Breast epithelium (tissue), 4 donors: ENCODE measurements at places on chromosomes 13 and 19.

- DNase-seq = no peak
Measured at GRCh38 chr19:44905437-44906160, at the start of gene APOE. Gene APOE (plus strand): TSS chr19:44905796. CDS start chr19:44906625, 829 bp downstream.

DNA sequence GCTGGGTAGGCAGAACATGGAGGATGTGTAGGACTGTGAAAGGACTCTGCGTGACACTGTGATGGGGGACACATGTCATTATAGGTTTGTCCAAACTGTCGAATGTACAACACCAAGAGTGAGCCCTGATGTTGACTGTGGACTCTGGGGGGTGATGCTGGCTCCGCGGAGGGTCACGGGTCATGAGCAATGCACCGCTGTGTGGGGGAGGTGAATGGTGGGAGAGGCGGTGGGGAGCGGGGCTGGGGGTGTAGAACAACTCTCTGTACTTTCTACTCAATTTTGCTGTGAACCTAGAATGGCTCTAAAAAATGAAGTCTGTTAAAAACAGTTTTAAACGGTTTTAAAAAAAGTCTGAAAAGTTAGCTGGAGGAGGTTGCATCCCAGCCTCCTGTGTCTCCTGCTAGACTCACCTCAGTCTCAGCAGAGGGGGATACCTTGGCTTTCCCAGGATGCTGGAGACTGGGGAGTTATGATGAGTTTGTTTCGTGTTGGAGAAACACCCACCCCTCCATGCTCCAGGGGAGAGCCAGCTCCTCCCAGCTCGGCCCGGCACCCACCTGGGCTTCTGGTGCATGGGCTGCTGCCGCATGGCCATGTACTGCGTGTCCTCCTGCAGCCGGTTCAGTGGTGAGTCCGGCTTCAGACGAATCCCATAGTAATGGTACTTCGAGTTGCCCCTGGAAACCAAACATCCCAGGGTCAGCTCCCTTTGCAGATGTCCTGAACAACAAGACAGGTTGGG, 34.7 kb upstream of the RANBP3 start:
- DNase-seq = no peak

GRCh38 chr19:8148410-8149260, 757 bp downstream of the FBN3 start:
- no peak for DNase-seq

DNA sequence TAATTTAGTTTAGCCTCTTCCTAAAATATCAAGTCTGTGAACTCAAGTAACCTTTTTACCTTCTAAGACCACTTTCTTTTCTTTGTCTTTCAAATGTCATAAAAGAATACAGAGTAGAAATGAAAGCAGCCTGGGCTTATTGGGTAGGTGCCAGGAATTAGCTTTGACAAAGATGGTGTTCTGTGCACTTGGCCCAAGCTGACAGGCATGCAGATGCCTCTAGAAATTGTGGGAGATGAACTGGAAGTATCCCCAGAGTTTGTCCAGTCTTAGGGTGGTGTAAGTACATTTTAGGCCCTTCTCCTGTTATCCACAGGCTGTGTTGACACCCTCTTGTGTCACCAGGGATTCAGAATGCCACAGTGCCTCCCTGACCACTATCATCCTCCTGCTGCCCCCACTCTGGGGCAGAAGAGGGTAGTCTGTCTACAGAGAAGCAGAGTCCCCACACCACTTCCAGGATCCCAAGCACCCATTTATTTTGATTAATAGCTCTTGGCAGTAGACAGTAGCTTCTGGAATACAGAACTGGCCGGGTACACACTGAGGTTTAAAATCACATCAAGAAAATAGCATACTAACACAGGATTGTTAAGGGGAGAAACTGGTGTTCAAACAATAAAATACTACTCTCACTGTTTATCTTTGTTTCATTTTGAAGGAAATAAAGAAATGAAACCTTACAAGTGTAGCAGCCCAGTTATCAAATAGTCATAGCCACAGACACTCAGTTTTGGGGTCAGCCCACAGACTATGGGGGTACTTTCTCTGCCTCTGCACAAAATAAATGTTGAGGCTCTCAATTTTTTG, 343.2 kb downstream of the KCNRG start:
- DNase-seq = no peak

GRCh38 chr19:47512948-47513319, 1.9 kb downstream of the NAPA start:
- DNase-seq = no peak

GRCh38 chr19:51550848-51551672, 19.6 kb upstream of the SIGLEC6 start:
- no peak for DNase-seq

DNA sequence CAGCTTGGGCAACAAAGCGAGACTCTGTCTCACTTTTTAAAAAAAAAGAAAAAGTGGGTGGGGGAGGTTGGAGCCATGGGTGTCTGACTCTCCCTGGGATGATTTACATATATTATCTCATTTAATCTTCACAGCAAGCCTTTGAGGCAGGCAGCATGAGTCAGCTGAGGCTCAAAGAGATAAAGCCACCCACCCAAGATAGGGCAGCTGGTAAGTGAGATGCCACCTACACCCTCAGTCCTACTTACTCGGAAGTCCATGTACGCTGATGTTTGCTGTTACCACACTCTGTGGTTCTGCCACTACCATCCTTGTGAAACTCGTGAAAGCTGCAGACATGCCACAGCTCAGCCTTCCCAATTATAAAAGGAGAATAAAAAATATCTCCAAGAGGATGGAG, 142.0 kb upstream of the TSHZ3 start:
- DNase-seq = no peak

DNA sequence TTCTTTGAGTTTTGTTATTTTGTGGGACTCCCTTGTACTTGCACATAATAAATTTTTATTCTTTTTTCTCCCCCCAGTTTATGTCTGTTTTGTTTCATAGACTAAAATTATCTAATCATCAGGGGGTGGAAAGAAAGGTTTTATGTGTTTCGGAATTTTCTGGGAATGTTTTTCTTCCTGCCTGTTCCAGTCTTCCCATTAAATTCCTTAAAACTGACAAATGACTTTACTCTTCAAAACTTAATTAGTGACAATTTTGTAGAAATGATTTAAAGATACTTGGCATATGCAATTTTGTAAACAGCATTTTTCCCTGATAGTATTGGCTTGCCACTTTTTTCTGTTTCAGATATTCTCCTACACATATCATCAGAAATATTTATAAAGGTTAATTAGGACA, 1813.4 kb downstream of the PCDH9 start:
- DNase-seq = no peak

DNA sequence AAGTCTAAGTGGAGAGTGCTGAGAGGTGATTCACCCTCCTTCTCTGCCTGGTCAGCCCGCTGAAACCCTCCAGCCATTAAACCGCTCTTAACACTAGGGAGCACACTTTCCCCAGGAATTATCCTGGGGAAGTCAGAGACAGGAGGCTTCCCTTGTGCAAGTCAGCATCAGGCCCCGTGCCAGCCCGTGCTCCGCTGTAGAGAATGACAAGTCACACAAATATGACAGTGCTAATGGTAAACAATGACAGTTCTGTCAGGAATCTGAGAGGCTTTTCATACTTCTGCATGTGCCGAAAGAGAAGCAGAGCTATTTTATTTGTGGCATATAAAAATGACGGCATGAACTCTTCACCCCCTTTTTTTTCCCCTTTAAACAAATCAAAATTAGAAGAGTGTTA, 816.9 kb upstream of the SLC10A2 start:
- DNase-seq = peak; percentile 87

DNA sequence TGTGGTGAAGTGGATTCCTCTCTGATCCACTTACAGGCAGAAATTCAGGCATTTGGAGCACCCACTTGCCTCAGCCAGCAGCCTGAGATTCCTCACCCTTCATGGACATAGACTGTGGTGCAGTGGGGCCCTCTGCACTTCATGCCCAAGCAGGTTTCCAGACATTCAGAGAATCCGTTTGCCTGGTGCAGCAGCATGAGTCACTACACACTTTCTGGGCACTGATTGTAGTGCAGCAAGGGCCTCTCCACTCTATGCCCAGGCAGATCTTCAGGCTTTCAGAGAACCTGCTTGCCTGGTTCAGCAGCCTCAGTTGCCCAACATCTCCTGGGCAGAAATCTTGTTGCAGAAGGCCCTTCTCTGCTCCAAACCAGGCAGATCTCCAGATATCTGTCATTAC, 920.9 kb downstream of the SLITRK5 start:
- no peak for DNase-seq

DNA sequence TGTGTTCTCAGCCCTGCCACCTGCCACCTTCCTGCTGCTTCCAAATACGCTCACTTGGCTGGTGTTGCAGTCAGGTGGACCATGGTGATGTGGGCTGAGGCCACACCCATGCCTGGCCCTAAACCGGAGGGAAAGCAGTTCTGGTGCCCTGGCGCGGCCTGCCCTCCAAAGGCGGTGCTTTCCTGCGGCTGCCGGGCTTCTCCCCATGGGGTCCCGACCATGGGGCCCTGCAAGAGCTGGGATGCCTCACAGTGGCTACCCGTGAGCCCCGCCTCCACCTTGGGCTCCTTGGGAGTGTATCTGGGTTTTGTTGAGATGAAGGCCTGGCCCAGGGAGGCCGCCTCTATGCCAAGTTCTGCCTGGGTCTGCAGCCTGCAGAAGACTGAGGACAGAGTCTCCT, 73.7 kb downstream of the ERICH6B start:
- no peak for DNase-seq

DNA sequence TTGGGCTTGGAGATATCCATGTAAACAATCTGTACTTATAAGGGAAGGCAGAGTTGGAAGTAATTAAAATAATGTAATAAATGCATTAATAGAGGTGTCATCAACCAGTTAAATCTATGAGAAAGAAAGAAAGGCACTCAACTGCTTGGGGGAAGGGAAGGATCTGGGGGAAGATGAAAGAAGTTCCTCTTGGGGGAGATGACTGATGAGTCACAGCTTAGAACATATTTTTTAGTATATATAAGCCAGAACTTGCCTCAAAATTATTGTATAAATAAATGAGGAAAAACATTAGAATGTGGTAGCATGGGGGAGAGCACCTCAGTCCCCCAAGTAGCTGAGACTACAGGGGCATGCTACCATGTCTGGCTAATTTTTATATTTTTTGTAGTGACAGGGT, 205.8 kb downstream of the GGACT start:
- no peak for DNase-seq
